ENCODE measurements at places on chromosomes 3 and 15. TPM values are rescaled to one million over a fixed set of nuclear protein-coding genes. Genes with fewer than 3 reads are reported as not detected.

The CCR1 gene
- not detected for total RNA-seq

The MRPS25 gene
- total RNA-seq = 41.0 TPM

The OR5H14 gene
- not detected for total RNA-seq

The SETD5 gene
- total RNA-seq = 140 TPM

The C3orf52 gene
- total RNA-seq = 16.6 TPM

The SLC24A5 gene
- total RNA-seq = not detected

The PLSCR5 gene
- total RNA-seq = not detected

The DLL4 gene
- 0.31 TPM for total RNA-seq

The MESP2 gene
- total RNA-seq = 0.16 TPM

The STRA6 gene
- total RNA-seq = 9.9 TPM

The CHRFAM7A gene
- 2.5 TPM for total RNA-seq

The STARD9 gene
- 4.7 TPM for total RNA-seq

The SUSD5 gene
- total RNA-seq = 4.3 TPM

The ADAMTS7 gene
- 52.7 TPM for total RNA-seq

The ANKUB1 gene
- total RNA-seq = not detected

The SNRPN gene
- total RNA-seq = 966 TPM

The CAMKV gene
- total RNA-seq = 80.1 TPM

The NR1I2 gene
- total RNA-seq = 4.4 TPM

The LRRN1 gene
- total RNA-seq = 157 TPM

The NMB gene
- total RNA-seq = 22.0 TPM

The CAMP gene
- total RNA-seq = not detected

The FGF7 gene
- 0.03 TPM for total RNA-seq

The RAB6B gene
- 3.9 TPM for total RNA-seq

The FSIP1 gene
- total RNA-seq = 2.1 TPM

The FAM240A gene
- total RNA-seq = not detected

The GOLGA8S gene
- total RNA-seq = not detected

The CLDN18 gene
- not detected for total RNA-seq

The RARB gene
- 0.14 TPM for total RNA-seq

The ASB14 gene
- total RNA-seq = not detected

The DCP1A gene
- 14.8 TPM for total RNA-seq

The SPTSSB gene
- total RNA-seq = 33.0 TPM
